Epithelial cell of proximal tubule (primary cell): ENCODE measurements at places on chromosomes 11 and 22.
A peak's percentile ranks its signal among the peaks of the same experiment; 100 is the strongest.

DNA sequence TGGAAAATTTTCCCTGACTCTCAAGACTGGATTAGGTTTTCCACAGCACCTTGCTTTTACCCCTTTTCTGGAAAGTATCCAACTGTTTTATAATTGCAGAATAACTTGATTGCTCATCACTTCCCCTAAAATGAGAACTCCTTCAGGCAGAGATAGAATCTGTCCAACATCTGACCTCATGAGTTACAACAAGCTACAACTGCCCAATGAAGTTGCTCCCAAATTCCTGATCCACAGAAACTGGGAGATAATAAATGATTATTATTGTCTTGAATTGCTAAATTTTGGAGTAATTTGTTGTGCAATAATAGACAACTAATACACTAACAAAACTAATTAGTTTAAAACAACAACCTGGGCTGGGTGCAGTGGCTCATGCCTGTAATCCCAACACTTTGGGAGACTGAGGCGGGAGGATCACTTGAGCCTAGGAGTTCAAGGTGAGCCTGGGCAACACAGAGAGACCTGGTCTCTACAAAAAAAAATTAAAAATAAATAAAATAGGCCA is 10.0 kb upstream of the CCDC83 start:
- peak; percentile 33 for DNase-seq

DNA sequence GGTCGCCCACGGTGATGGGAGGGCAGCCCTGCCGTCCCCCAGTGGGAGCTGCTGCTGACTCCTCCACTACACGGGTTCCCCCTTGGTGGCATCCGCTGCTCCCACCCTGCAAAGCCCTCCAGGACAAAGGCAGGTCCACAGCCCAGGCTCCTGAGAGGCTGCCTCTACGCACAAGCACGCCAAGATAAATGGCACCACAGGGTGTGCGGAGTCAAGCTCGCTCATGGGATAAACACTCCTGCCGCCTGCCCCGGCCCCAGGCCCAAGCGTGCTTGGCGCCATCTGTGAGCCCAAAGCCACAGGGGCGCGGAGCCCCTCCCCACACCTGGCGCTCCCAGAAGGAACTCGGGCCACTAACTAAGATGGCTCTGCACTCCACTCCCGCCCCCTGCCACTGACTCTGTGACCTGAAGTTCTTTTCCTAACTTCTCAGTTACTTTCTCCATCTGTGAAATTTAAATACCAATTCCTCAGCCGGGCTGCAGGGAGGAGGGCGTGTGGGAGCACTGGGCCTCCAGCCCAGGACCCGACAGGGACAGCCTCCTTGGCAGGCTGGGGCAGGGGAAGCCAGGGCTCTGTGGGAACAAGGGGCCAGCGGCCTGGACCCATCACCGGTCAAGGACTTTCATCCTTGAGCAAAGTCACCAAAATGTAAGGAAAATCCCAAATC is 14.9 kb downstream of the EHD1 start:
- DNase-seq, result no peak

DNA sequence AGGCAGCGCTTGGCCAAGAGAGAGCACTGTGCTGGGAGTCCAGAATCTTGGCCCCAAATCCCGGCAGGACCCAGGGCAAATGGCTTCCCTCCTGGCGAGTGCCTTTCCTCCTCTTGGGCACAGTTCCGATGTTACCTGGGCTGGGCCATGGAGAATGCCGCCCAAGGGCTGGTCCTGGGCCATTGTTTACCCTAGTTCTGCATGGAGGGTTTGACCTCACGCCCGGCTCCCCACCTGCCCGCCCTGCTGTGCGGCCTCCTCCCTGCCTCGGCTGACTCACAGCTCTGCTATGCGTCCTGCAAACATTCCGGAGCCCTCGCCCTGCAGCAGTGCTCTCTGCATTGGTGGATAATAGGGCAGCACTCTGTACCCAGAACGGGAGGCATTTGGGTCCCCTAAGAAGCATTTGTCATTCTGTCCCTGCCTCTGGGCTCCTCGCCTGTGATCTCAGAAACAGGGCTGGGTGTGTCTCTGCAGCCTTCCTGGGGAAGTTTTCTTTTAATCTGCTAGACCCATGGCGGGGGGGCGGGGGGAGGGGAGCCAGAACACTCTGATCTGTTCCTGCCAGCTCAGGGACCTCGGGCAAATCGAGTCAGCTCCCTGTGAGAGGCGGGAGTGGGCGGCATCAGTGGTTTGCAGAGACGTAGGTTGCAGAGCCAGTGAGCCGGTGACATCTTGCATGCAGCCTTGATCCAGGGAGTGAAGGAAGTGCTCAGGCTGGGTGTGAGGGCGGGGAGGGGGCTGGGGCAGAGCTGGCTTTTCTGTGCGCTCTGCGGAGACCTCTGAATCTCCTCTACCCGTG is 32.9 kb upstream of the SMIM38 start:
- DNase-seq, result peak; percentile 67

- no peak for DNase-seq
Observed at GRCh38 chr11:44453871-44454270, 111.6 kb upstream of the CD82 start.

DNA sequence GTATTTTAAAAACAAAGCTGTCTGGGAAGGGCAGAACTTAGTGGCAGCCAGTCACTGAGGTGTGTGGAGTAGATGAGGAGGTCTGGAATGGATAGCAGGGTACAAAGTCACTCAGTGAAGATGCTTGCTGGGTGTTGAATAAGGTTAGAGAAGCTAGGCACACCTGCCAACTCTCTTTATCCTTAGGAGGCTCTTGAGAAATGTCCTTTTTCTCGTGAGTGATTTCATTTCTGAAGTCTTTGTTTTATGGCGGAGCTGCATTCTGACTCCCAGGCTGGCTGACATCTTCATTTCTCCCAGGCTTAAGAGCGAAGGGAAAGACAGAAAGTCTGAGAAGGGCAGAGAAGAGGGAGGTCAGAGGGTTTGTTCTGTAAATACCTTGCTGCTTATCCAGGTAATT is 31.0 kb downstream of the CECR2 start:
- no peak for DNase-seq

DNA sequence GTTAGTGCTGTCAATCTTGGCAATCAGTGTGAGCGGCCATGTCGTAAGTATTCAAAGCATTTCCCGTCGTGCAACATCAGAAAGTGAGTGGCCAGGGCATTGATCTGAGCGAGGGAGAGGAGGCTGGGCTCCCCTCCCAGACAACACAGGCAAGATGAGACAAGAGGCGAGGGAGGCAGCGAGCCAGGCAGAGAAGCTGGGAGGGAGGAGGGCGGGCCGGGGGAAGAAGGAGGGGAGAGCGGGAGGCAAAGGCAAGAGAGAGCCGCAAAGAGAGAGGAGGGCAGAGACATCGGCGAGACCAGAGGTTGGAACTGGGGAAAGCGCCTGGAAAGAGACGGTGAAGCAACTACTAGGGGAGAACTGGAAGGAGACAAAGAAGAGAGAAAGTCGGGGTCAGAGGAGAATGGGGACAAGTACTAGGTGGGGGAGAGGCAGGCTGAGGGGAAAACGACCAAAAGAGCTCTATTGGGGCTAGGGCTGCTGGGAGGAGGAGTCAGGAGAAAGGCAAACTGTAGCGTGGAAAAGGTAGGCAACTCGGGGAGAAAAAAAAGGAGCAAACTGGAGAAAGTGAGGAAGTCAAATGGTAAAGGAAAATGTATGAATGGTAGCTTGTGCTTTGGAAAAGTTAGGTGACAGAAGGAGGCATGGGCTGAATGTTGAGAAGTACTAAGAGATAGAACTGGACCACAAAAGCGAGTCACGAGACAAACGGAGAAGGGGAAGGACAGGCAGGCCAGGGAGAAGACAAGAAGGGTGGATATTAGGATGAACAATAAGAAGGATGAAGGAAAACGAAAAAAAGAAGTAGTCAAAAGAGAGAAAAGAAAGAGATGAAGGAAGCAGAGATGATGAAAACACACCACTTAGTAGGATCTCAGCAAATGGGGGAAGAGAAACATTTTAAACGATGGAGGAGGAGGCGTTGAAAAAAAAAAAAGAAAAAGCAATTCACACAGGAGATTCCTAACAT is 130.5 kb upstream of the C11orf58 start:
- no peak for DNase-seq

- no peak for DNase-seq
Observed at GRCh38 chr11:65574811-65575567, 864 bp upstream of the EHBP1L1 start.

- DNase-seq, result no peak
Observed at GRCh38 chr22:30261134-30261533, 5.5 kb downstream of the OSM start.

GRCh38 chr11:12043959-12044791 is 35.7 kb upstream of the DKK3 start:
- DNase-seq, result peak; percentile 99

DNA sequence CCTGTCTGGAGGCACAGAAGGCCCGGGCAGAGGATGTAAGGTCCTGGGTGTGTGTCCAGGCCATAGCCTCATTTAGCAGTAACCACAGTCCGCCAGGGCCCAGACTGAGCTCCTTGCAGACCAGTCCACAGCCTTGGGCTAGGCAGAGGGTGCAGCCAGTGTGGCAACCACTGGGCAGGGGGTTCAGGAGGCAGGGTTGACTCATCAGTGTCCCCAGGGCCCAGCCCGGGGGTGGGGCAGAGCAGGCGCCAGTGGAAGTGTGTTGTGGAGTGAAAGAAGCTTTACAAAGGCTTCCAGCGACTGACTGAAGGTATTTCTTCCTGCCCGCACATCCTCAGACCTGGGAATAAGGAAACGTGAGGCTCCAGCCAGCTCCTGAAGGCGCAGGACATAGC is 27.7 kb upstream of the WNT11 start:
- DNase-seq, result no peak

- no peak for DNase-seq
Observed at GRCh38 chr11:114280696-114281095, 15.5 kb upstream of the NNMT start.

DNA sequence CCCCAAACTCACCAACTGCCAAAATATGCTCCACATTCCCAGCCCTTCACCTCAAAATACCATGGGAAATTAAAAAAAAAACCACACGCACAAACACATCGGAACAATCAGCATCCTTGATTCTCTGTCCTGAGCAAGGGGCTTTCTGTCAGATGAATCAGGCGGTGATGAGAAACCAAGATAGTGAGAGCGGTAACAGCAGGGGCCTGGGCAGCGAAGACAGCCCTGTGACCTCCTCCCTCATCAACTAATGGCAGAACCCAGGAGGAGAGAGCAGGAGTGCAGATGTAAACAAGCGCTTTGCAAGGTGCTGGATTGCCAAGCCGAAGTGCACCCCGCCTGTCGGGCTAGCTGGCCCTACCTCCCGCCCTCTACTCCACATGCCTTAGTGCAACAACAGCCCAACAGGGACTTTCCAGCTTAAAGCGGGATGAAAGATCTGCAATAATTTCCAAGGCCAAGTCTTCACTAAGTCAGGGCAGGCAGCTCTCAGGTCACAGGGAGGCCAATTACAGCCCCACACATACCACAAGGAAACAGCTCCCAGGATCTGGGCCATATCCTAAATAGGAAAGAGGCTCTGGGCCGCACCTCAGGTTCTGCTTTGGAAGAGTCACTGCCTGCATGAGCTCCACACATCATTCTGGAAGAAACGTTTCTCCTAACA is 72.2 kb upstream of the BID start:
- no peak for DNase-seq

DNA sequence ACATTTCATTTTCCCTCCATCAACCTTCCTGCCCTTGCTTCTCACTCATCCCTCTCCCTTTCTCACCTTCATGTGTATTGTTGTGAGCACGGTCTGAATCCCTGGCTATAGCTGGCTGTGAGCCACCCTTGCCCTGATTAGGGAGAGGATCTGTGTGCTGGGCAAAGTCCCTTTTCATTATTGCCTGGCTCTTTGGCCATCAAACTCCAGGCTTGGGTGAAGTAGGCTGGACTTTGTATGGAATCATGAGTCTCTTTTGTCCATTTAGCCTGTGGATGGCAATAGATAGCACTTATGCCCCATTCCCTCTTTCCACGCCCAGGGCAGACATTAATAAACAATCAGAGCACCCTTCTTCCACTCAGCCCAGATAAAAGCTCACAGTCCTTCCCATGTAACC is 6.7 kb downstream of the MYO18B start:
- DNase-seq, result no peak
